RPMI8226 (cell line): ENCODE measurements at places on chromosomes 7 and 10.

- DNase-seq = no peak
Measured at GRCh38 chr10:36425131-36425797, 700.1 kb upstream of the ANKRD30A start.

DNA sequence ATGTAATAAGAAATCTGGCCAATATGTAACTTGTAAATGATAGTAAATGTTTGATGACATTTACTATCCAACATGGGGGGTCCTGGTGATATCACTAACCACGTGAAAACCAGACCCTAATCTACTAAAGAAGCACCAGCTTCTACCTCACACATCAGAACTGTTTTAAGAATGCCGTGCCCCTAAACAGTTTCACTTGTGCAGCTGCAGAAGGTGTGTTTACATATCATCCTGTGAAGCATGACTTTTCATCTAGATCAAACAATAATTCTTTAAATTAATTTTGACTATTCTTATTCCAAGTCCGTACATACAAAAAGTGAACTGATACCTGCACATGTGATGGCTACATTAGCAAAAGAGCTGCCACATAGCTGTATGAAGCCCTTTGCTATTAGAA is 61.0 kb downstream of the STEAP1B start:
- DNase-seq = peak; percentile 46

DNA sequence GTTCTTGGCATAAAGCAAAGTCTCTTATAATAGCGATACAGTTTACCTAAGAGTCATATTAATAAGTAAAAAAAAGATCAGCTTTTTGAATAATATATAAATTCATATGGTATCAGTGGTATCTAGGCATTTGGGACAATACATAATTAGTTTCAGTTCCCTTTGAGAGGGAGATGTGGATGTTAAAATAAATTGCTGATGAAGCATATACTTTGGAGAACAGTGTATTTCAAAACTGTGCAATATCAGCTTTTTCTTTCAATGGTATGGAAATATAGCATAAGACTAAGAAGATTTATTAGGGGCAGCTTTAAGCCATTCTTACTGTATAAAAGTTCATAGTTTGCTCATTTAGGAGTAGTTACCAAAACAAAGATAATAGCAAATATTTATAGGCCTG is 35.5 kb downstream of the MDFIC start:
- DNase-seq = peak; percentile 58

- peak; percentile 78 for DNase-seq
Measured at GRCh38 chr10:24900888-24901685, 51.3 kb downstream of the PRTFDC1 start.

- no peak for DNase-seq
Measured at GRCh38 chr7:146479040-146479439, 362.4 kb downstream of the CNTNAP2 start.

GRCh38 chr7:24152356-24152755 is 131.6 kb upstream of the NPY start:
- DNase-seq = peak; percentile 25

DNA sequence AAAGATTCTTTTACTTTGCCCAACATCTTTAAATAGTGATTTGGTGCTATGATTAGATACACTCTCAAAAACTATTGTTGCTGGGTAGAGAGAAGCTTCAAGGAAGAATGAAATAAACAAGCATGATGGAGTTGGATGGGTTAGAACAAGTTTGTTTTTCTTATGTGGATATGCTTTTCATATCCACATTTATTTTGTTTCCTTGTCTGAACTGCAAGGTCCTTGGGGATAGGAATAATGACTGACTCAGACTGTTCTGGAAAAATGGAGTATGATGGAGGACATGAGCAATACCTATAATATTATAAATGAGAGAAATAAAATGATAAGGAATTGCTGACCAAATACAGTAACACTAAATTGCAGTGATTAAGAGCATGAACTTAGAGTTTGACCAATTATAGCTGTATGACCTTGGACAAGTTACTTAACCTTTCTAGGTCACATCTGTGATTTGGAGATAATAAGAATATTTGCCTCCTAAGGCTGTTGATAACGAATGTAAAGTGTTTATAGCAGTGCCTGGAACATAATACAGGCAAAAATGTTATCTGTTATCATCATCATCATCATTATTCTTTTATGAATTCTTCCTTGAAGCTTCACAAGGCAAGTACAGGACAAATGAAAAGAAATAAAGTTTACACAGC is 847.5 kb downstream of the LRMDA start:
- DNase-seq = no peak

DNA sequence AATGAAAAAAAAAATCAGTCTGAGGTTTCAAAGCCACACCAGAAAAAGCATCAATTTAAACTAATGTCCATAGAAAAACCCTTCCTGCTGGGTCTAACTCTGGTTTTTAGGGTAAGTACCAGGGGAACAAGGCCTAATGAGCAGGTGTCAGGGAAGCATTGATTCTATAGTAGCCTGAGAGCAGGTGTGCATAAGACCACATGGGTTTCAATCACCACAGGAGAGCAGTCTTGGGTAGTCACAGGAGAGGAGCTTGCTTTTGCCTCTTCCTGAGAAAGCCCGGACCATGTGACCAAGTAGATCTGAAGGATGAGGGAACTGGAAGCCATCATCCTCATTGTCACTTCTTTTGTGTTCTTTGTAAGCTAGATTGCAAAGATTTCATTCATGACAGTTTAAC is 66.3 kb upstream of the AGK start:
- DNase-seq = peak; percentile 59

DNA sequence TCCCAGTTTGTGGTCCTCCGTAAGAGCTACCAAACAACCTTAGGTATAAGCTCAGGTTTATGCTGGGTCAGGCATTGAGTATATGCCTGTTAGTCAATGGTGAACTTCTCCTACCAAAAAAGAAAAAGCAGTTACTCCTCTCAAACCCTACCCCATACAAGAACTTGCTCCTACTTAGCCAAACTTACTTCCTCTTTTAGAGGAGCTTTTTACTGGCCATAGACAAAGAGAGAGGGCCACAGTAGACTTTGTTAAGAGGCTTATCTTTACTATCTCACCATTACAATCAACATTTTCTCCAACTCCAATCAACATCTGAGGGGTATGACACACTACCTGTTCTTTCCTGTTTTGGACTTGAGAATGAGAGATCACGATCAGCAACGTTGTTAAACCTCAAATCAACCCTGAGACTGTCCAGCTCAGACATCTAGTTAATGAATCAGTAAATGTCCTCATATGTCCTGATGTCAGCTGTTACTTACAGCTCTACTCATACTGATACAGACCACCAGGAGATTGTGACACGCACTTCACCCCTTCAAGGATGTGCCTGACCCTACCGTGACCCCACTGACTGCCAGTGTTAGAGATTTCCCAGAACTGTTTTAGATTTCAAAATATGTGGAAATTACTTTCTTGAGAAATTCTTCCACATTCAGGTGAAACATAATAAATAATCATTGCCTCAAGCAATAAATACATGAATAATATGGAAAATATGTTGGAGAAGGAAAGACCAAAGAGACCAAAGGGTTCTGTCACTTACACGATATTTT is 18.4 kb upstream of the CCDC71L start:
- peak; percentile 21 for DNase-seq

DNA sequence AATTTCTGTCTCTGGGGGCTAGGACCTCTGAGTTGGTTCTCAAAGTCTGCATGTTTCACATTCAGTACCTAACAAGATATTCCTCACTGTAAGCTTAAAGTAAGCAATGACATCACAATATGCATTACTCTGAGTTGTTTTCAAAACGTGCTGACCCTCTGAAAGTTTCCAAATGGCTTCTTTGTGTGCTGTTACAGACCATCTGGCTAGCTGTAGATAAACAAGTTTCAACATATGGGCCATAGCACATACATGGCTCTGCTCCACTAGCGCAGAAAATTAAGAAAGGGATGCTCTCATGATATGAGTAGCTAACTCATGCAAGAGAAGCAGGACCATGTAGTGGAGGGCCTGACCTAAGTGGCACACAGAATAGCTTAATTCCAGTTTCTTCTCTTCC is 119.0 kb downstream of the HTR7 start:
- DNase-seq = no peak

DNA sequence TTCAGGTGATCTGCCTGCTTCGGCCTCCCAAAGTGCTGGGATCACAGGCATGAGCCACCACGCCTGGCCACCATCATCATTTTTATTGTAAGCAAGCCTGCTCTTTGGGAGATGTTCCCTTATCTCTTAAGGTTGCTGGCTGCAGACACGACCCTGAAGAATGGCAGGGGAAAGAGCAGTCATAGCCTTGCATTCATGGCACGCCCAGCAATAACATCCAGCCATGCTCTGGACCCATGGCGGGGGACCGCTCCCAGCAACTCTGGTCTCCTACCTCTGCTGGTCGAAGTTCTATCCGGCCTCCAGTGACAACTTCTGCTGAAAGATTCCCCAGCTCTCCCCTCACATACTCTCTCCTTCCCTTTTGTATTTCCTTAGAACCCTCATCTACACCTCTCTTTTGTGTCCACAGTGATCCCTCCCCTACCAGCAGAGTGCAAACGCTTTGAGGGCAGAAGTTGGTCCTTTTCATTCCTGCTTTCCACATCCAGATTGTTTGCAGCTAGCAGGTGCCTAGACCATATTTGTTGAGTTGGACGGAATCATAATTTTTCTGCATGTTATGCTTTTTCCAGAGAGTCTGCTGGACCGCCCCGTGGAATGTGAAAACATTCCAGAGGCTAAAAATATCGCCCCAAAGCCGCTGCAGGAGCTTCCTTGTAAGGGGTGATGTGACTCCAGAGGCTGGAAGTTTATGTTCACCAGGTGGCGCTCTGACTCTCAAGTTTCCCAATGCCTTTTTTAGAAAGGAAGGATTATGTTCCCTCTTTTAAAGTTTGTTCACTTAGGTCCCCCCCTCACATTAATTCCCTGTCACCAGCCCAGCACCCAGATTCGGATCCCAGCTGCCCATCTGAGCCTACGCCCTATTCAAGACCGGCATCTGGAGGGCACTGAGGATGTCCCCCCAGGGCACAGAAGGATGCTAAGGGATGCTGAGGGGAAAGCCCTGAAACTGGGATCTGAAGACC is 4.3 kb upstream of the MARVELD1 start:
- DNase-seq = peak; percentile 37

DNA sequence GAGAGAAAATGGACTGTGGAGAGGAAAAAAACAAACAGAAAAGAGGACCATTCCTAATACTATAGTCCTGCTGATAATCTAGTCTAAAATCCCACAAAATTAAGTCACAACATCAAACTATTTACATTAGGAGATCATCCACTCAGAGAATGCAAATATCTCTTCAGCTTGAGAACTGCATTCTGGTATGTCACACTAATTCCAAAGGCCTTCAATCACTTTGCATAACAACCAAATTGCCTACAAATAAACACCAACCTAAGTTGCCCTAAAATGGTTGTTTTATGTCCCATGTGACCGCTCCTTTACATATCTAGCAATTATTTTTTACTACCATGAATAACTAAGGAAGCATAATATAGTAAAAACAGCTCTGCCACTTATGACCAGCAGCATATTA is 264.3 kb downstream of the CACNA2D1 start:
- no peak for DNase-seq

DNA sequence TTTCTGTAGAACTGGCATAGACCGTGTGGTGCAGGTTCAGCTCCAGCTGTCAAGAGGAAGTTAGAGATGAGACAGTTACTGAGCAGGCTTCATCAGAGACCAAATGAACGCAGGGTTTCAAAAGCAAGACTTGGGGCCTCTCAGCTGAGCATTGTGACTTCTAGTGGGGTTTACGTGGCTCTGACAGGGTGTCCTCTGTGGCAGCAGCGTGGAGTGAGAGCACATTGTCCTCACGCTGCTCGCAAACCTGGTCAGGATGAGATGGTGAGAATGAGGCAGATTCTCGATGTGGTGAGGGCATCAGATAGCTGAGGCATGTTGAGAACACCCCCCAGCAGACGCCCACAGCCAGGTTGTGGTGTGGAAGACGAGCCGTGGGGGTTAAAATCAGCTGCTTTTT is 126.0 kb downstream of the DNAJB6 start:
- peak; percentile 40 for DNase-seq
